ENCODE measurements at places on chromosomes 1 and 21.

DNA sequence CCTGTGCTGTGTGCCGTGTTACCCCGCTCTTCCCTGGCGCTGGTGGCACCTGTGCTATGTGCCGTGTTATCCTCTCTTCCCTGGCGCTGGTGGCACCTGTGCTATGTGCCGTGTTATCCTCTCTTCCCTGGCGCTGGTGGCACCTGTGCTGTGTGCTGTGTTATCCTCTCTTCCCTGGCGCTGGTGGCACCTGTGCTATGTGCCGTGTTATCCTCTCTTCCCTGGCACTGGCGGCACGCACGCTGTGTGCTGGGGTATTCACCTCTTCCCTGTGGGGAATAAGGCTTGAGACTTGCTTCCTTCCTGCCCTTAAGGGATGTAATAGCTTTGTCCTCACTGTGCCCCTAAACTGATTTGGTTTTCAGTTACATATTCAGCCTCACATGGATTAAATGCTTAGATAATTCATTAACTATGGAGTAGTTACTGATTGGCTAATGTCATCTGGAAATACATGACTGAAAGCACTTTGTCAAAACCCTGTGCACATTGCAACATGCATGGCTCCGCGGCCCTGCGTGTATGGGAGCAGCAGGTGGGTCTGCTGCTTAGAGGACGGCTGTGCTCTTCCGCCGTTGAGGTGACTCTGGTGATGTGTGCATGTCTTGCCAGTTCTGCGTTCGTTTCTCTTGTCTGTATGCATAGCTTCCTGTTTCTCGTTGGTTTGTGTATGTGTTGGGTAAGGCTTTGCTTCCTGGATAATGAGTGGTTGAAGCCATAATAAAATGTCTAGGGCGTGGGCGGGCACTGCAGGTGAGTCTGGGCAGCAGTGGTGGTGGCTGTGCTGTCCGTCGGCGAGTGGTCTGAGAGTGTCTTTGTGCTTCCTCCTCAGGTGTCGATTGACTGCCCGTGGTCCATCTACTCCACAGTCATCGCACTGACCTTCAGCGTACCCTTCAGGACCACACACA, 17.9 kb upstream of the PWP2 start:
- DNase-seq: peak; percentile 57

GRCh38 chr21:41821756-41822431, 55.0 kb upstream of the RIPK4 start:
- no peak for DNase-seq

GRCh38 chr1:226863446-226863845, 7.0 kb upstream of the PSEN2 start:
- no peak for DNase-seq

DNA sequence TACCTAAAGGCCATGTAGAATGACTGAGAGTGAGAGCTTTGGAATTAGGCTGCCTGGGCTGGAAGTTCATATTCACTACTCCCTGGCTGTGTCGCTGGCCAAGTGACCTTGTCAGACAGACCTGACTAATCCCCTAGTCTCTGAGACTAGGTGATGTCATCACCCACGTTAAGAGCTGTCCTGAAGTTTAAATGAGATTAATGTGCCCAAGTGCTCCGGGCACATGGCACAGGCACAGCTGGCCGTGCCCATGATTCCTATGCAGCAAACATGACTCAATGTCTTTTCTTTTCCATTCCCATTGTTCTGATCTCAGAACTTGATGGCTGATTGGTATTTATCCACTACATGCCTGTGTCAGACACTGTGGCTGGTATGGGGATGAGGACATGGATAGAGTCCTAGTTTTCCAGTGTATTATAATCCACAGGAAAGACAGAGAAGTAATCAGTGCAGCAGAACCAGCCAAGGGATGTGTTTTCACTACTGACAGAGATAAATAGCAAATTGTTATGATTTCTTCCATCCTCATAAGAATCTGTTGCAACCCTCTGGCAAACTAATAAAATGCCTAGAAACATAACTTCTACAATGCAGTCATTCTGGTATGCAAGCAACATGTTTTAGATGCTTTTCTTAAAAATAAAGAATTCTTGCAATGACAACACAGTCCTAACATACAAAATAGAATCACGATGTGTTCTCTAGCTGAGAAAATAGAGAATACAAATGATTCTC, 180.9 kb downstream of the PCP4 start:
- DNase-seq: no peak

- DNase-seq: peak; percentile 63
Measured at GRCh38 chr1:147723691-147724323, 36.6 kb downstream of the GJA5 start.

DNA sequence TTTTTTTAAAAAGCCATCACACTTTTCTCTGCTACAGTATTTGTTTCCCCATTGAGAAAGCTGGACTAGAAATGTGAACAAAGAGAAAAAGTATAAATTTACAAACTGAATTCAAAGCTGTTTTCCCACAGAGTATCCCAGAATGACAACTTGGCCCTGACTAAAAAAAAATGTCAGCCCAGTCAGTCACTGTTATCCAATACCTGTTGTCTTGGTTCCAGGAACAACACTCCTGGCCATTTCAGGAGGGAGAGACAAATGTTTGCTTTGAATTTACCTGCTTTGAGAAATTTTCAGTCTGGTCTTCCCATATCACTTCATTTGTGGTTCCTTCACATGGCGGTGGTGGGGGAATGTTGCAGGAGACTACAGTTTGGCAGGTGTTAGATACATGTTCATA, 46.2 kb downstream of the COLGALT2 start:
- no peak for DNase-seq

- no peak for DNase-seq
Measured at GRCh38 chr1:206001476-206001888, 1.7 kb downstream of the RAB7B start.

DNA sequence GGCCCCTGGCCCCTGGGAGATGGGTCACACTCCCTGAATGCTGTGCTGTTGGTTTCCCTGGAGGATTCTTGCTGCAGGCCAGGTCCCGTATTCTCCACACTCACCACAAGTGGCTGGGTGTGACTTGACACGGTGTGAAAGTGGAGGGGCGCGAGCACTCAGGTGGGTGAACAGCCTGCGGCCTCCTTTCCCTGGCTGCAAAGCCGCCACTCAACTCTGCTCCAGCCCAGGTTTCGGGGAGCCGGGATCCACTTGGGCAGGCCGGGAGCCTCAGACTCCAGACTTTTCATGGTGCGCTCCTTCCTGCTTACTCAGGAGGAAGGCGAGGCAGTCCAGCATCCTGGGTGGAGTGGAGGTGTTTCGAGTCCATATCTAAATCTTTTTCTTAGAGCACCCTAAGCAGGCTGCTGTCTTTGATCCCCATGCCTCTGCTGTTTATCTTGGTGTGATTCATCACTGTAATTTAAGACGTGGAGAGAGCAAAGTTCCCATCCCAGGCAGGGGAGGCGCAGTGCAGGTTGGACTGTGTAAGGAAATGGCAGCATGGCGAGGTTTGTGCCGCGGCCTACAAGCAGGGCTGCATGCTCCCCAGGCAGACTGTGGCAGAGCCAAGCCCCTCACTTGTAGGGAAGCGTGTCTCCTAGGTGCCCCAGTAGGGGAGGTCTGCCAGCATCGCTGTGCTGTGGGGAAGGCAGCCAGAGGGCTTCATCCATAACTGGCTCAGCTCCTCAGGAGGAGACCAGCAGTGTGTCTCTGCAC, 29.6 kb downstream of the VANGL1 start:
- DNase-seq: no peak

DNA sequence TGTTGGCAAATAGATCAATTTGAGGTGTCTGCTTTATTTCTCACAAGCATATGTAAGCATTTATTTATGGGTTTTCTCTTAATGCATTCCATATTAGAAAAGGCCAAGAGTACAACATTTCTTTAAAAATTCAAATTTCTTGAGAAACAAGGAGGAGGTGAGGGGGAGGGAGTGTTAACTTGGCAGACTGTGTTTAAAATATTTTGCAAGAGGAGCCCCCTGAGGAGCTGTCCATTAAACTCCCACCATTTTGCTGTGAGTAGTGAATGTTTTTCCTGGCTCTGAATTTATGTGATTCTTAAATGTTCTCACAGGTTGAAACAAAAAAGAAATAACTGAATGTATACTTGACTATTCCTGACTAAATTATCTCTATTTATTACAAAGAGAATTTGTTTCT, 363.8 kb downstream of the PTPRC start:
- no peak for DNase-seq

GRCh38 chr21:45894906-45895777, 86.4 kb upstream of the COL6A1 start:
- DNase-seq: no peak

- DNase-seq: no peak
Measured at GRCh38 chr1:51119331-51119730, 17.3 kb downstream of the C1orf185 start.

- DNase-seq: no peak
Measured at GRCh38 chr1:169928438-169929209, 34.9 kb upstream of the SCYL3 start.

DNA sequence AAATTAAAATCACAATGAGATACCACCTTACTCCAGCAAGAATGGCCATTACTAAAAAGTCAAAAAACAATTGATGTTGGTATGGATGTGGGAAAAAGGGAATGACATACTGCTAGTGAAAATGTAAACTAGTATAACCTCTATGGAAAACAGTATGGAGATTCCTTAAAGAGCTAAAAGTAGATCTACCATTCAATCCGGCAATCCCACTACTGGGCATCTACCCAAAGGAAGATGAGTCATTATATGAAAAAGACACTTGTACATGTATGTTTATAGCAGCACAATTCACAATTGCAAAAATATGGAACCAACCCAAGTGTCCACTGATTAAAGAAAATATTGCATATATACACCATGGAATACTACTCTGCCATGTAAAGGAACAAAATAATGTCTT, 37.2 kb downstream of the SUSD4 start:
- DNase-seq: no peak

DNA sequence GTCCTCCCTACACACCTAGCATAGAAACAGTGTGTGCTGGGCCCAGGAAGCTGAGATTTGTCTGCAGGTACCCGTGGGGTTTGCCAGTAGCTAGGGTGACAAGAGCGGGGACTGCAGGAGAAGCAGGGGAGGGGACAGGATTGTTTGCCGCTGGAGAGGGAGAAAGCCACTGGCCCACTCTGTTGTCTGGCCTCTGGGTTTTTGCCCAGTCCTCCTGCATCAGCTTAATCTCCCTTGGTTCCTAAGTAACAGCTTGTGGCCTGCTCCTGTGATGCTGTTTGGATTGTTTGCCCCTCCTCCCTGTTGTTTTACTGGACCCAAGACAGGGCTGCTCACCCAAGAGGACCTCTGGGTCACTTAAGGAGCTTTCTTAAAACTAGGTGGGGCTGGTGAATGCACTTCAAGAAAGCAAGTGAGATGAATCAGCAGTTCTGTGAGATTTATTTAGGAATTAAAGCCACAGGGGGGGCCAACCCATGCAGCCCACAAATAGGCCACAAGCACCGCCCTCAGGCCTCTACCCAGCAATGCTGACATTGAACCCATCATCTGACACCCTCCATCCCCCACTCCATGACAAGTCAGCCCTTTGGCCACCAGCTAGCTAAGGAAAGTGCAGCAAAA, 142.8 kb downstream of the ZZZ3 start:
- no peak for DNase-seq

GRCh38 chr1:202531472-202531811, 178.8 kb downstream of the SYT2 start:
- DNase-seq: no peak

- no peak for DNase-seq
Measured at GRCh38 chr1:176987016-176987415, 177.5 kb downstream of the ASTN1 start.

DNA sequence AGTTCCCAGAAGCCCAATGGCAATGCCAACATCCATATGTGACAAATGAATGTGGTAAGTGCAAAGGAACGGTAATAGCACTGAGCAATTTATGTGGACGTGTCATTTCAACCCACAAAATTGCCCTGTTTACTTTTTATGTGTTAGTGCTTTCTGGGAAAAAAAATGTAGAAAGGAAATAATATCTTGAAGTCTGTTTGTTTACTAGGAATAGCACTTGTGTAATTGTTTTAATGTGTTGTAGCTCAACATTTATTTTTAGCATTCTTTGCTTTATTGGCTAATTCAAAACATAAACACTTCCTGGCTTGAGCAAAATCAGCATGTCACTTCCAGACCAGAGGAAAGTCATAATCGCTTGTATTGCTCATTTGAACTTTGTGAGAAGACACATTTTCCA, 224.8 kb upstream of the KCNK2 start:
- DNase-seq: no peak

DNA sequence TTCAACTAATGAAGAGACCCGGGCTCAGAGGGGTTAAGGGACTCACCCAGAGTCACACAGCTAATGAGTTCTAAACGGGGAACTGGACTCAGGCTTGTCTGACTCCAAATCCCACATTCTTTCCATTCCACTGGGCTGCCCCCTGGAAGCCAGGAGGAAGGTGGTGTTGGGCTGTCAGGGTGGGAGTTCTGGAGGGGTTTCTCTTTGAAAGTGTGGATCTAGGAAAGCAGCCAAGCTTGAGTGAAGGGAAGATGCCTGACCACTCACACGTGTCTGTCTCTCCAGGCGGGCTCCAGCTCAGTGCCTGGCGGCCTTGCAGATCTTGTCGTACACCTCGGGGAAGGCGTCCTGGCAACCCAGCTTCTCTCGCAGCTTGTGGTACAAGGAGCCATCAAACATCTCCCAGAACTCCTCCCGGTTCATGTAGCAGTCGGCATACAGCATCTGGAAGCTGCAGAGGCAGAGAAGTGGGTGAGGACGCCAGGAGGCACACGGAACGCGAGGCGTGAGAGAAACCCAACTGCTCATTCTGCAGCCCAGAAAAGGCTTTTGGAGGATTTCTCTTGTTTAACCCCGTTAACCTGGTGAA, 35.0 kb downstream of the DHCR24 start:
- no peak for DNase-seq

GRCh38 chr21:38239672-38240071, 17.1 kb upstream of the KCNJ15 start:
- no peak for DNase-seq

- DNase-seq: no peak
Measured at GRCh38 chr1:209367061-209367772, 216.3 kb upstream of the CAMK1G start.

- no peak for DNase-seq
Measured at GRCh38 chr1:24101796-24102586, 9.9 kb downstream of the MYOM3 start.

- no peak for DNase-seq
Measured at GRCh38 chr1:242133796-242134195, 134.9 kb upstream of the MAP1LC3C start.

GRCh38 chr1:23910144-23910543, 3.0 kb downstream of the CNR2 start:
- DNase-seq: no peak

GRCh38 chr1:100868364-100868995, 26.2 kb downstream of the EXTL2 start:
- DNase-seq: no peak
